Activated T-helper 1 cell treated with anti-CD3 and anti-CD28 coated beads, Interleukin-12 subunit alpha, Interleukin-12 subunit beta, Interleukin-2, Interleukin-4 antibody, amounts not matched to agents 30 ng/mL and 10 ng/mL and 1 ng/mL, durations not matched to agents 14 hours and 24 hours and 36 hours (primary cell): ENCODE measurements at places on chromosomes 16 and 17.

GRCh38 chr17:22221344-22221743 is 529.0 kb downstream of the KCNJ18 start:
- DNase-seq = no peak

- DNase-seq = no peak
Observed at GRCh38 chr17:81837641-81838040, 2.8 kb upstream of the PPP1R27 start.

DNA sequence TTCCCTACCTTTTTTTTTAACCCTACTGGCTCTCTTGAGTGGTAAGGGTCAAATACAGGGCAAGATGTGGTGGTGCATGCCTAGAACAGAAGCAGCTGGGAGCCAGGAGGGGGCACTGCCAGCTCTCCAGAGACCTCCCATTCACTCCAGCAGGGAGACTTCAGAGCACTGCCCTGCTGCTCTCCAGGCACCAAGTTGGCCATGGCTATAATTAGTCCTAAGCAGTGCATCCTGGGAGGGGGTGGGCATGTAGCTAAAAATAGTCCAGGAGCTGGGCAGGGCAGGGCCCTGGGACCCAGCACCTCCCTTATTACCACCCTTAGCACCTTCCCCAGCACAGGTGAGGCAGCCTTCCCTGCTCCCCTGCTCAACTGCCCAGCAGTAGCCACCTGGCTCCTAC is 3.5 kb downstream of the CORO6 start:
- no peak for DNase-seq

GRCh38 chr17:68452724-68453290 is 4.5 kb downstream of the WIPI1 start:
- no peak for DNase-seq

DNA sequence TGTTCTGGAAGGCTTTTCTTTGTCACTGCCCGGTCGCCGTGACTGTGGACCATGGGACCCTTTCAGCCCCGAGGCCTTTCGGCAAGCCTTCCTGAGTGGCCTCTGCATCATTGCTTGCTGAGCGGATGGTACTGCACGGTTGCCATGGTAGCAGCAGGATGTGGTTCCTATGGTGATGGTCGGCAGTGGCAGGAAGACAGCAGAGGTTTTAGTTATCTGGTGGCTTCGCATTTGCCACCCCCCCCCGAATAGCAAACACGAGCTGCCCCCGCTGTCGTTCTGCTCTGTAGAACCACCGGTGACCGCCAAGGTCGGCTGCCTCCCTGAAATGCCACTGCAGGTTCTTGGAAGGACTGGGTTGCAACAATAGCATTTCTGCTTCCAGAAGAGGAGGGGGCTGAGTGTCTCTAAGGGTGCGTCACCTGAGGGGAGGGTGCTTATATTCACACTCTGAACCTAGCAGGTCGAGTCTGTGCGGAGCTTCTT is 76.6 kb downstream of the CMIP start:
- DNase-seq = peak; percentile 81

DNA sequence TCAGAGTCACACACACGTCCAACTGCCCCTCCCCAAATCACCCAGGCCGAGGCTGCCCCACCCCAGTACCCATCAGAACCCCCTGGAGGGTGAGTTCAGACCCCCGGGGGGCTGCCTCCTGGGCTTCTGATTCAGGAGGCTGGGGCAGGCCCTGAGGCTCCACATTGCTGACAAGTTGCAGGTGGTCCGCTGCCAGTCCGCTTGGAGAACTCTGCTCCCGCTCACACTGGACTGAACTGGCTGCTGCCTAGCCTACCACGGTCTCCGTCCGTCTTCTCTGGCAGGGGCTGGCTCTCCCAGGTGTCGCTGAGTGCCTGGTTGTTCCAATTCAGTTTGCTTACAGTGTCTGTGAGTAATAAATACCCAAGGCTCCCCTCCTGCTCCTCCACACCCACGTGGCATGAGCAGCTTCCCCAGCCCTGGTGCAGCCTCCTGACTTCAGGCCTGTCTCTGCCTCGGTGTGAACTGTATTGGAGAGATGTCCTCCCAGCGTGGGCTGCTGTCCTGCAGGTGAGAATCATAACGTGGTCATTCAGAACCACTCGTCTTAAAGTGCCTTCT is 163.4 kb downstream of the LAT start:
- no peak for DNase-seq

DNA sequence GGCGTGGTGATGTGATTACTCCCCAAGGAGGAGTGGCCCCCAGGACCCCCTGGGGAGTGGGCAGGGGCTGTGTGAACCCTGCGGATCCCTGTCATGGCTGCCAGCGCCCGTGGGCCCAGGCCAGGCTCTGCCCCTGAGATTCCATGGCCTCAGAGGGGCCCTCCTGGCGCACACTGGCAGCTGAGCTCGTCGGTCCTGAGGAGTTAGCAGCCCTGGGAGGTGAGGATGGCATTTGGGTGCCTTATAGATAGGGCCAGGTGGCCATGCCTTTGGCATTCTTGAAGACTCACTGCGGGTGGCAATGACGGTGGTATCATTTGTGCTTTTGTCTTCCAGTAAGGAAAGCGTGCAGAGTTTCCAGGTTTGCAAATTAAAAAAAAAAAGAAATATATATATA is 146.8 kb upstream of the GSE1 start:
- no peak for DNase-seq

- DNase-seq = no peak
Observed at GRCh38 chr17:1367351-1367745, 32.7 kb downstream of the YWHAE start.

GRCh38 chr17:34699181-34699580 is 119.8 kb downstream of the TMEM132E start:
- DNase-seq = no peak

GRCh38 chr16:24198807-24199533 is 57.2 kb upstream of the CACNG3 start:
- DNase-seq = no peak

DNA sequence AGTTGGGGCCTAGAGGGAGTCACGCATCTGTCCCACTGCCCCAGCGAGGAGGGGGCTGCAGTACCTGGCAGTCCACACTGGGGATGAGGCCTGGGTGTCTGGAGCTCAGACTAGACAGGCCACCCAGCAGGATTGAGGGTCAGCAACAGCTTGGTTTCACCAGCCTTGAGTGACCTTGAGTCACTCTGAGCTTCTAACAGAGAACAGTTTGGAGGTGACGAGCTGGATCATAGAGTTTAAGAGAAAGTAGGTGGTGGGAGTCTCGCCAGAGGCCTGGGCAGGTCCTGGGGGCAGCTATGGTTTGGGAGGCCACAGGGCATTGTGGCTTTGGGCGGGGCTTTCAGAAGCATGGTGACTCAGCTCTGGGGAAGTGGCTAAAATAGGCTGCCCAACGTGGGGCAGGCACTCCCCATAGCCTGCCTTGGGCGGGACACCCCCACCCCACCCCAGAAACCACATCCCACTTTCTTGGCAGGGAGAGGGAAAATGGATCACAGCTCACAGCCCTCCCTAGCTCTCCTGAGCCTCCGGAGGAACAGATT is 20.5 kb downstream of the CDC42EP4 start:
- no peak for DNase-seq

DNA sequence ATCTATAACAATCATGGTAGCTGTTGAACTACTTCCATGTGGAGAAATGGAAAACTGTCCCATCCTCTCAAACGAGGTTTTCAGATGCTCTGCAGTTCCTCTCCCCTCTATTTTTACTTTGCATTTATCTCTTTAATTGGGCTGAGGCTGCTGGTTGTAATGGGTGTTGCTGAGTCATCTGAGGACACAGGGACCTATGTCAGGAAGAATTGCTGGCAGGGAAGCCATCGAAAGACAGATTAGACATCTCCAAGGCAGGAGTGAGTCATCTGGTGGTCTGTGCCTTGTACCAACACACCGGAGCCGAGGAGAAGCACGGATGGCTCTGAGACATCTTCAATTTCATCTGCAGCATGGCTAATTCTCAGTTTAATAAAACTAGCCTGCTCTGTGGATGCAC is 394.5 kb downstream of the GRIN2A start:
- no peak for DNase-seq

DNA sequence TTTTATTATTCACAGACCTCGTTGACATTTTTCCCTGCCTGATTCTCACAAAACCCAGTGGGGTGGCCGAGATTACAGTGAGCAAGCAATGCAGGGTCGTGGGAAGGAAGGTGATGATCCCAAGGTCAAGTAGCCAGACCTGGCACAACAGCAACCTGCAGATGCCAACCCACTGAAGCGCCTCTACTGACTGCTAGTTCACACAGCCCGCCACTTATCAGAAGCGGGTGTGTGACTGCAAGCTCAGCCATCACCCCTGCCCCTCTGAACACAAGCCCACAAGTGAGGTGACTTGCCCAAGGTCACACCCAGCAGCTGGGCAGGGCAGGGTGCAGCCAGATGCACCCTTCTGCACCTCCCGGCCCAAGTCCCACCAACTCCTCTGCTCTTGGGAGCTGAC is 7.1 kb downstream of the TFAP4 start:
- no peak for DNase-seq

- DNase-seq = no peak
Observed at GRCh38 chr17:70661342-70662222, 492.2 kb downstream of the KCNJ2 start.

- DNase-seq = no peak
Observed at GRCh38 chr16:62503073-62503472, 466.8 kb upstream of the CDH8 start.

DNA sequence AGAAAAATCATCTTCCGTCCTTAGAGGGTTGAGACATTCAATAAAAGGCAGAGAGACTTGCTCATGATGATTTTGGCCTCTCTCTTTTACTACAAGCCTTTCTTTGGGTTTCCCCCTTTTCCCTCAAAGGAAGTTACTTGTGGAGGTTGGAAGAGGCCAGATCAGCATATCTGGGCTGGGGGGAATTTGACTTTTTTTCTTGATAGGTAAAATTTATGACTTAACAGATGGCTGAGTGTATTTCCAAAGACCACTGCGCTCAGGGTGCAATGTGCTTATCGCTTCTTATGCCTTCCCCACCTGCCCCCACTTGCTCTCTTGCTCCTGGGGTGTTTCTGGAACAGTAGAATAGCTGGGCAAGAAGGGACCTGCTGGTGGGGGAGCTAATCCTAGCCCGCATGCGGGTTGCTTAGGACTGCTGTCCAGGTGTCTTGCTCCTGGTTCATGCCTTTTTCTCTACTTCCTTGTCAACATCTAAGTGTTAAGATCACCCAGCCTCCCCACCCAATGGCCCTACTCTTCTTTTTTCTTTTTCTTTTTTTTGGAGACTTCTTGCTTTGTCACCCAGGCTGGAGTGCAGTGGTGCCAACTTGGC is 131.9 kb downstream of the MSI2 start:
- no peak for DNase-seq

DNA sequence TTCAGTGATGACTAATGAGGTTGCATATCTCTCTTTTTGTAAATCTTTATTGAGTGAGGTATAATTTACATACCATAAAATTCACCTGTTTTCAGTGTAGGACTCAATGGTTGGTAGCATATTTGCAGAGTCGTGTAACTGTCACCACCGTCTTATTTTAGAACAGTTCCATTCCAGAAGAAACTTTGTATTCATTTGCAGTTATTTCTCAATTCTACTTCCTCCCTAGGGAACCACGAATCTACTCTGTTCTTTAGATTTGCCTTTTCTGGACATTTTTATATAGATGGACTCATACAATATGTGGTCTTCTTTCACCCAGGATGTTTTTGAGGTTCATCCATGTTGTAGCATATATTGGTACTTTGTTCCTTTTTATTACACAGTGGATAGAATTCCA is 3.7 kb downstream of the FTO start:
- no peak for DNase-seq

DNA sequence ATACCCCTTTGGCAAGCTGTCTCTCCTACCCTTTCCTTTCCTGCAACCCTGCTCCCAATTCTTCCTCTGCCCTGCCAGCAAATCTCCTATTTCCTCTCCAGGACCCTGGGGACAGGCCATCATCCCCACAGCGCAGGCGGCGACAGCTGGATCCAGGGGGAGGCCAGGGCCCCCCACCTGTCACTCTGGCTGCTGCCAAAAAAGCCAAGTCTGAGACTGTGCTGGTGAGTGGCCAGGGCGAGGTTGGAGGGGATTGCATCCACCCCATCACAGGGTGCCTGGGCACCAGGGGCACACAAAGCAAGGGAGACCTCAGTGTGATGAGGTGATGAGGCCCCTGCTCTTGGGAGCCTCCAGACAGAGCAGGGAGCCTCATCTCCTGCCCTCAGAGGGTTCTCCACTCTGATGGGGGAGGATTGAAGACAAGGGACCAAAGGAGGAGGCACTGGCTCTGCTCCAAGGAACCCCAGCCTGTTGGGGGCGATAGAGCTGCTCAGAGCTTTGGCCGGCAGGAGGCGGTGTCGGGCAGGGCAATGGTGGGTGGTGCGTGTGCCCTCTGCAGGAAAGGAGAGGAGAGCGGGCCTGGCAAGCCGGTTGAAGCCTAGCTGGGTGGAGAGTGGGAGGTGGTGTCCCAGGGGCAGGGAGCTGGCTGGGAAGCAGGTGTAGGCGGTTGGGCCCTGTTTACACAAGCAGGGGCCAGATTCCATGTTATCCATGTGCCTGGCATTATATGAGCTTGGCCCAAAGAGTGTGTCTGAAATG is 15.6 kb upstream of the PDK2 start:
- no peak for DNase-seq

GRCh38 chr17:60678118-60678444 is 430 bp downstream of the BCAS3 start:
- no peak for DNase-seq

DNA sequence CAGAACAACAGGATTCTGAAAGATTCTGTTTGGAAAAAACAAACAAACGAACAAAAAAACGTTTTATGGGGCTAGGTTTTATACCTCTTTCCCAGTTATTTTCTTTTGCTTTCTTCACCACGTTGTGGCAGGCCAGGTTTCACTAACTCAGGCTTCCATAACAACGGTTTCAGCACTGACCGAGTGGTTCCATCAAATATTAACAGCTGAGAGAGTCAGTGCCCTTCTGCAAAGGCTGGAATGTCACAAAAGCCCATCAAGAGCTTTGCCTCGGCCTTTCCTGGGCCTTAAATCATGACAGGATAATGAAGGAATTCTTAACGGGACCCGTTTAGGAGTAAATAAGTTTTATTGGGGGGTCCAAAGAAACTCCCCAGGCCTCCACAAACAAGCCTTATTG is 34.2 kb downstream of the MPHOSPH6 start:
- no peak for DNase-seq

DNA sequence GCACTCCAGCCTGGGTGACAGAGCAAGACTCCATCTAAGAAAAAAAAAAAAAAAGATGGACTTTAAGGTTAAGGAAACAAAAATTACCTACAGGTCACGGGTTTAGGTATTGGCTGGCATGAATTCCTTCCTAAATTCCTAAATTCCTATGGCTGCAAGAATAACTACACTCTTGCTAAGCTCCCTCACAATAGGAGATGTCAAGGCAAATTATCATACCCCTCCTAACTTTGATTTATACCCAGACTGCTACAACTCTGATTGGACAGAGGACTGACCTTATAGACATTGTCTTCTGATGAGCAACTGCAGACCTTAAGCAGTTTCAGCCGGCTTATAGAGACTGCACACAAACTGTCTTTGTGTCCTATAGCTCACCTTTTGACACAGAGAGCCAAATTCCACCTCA is 25.1 kb upstream of the TMC7 start:
- no peak for DNase-seq

- no peak for DNase-seq
Observed at GRCh38 chr16:11193494-11193893, 62.5 kb downstream of the SOCS1 start.

GRCh38 chr17:71495420-71495819 is 625.4 kb upstream of the SOX9 start:
- no peak for DNase-seq
